ENCODE measurements at places on chromosomes 16 and 17. TPM values are rescaled to one million over a fixed set of nuclear protein-coding genes. Genes with fewer than 3 reads are reported as not detected.

The SGCA gene
- total RNA-seq, result not detected

The CRHR1 gene
- not detected for total RNA-seq

The SCN4A gene
- total RNA-seq, result under 0.01 TPM

The PSMD11 gene
- 171 TPM for total RNA-seq

The GAS7 gene
- total RNA-seq, result 0.32 TPM

The FLOT2 gene
- total RNA-seq, result 62.7 TPM

The SPN gene
- total RNA-seq, result not detected

The NPIPA5 gene
- total RNA-seq, result 1.3 TPM

The MYH13 gene
- not detected for total RNA-seq

The OR2C1 gene
- total RNA-seq, result not detected

The RHBDL3 gene
- total RNA-seq, result not detected

The CES1 gene
- total RNA-seq, result not detected

The CCL14 gene
- 0.91 TPM for total RNA-seq

The ATP2C2 gene
- total RNA-seq, result not detected

The CCL2 gene
- total RNA-seq, result 405 TPM

The CHP2 gene
- total RNA-seq, result not detected

The GNG13 gene
- not detected for total RNA-seq

The RNF151 gene
- not detected for total RNA-seq

The COG7 gene
- total RNA-seq, result 11.0 TPM
